Stimulated activated CD8-positive, alpha-beta memory T cell treated with anti-CD3 and anti-CD28 coated beads, Interleukin-4, amount 100 ng/mL, for 24 hours (primary cell): ENCODE measurements at places on chromosomes 13 and 19.

GRCh38 chr19:50723069-50723468 lies at the start of gene CLEC11A:
Gene CLEC11A, plus strand, starts transcription at chr19:50723364. Its CDS starts 162 bp downstream, at chr19:50723526.
- DNase-seq, result no peak

GRCh38 chr13:112055036-112055914 lies 11.7 kb upstream of the SOX1 start:
- no peak for DNase-seq

DNA sequence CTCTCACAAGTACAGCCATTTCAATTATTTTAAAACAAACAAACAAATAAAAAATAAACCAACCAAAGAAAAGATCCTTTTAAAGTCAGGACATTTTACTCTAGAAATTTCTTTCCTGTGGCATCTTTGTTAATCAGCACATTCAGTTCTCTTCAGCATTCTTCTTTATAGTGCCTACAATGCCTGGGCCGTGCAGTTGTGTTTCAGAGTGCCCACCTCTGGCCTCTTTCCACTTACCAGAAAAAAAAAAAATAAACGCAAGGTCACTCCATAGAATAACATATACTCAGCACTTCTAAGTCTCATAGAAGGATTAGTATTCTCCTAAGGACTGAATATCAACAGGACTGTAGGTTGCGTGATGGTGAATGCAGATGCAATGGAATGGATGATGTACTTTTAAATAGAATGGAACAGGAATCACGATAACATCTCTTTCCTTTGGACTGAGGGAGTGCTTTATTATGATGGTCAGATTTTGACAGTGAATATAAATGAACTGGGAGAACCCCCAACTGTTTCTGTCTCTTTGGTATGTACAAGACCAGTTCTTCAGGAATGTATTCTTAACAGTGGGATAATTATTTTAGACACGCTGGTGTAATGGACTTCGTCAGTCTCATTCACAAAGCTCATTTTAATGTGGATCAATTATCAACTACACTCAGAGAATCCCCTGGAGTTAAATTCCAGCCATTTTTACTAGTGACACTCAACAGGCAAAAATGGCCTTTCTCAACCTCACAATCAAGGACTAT lies 125.0 kb upstream of the NBEA start:
- no peak for DNase-seq

DNA sequence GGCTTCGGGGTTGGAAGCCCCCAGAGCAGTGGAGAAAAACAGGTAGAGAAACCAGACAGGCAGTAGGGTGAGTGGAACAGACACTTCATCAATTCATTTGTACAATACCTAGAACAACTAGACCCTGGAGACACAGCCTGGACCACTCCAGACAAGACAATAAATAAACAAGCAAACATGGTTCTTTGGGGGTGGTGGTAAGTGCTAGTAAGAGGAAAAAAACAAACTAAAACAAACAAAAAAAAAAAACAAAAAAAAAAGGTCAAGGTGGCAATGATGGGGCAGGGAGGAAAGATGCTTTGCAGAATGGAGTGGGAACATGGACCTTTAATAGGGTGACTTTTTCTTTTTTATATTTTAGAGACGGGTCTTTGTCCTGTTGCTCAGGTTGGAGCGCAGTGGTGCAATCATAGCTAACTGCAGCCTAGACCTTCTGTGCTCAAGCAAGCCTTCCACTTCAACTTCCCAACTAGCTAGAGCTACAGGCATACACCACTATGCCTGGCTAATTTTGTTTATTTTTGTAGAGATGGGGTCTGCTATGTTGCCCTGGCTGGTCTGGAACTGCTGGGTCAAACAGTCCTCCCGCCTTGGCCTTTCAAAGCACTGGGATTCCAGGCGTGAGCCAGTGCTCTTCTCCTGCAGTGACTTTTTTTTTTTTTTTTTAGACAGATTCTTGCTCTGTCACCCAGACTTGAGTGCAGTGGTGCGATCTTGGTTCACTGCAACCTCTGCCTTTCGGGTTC lies 3.1 kb downstream of the JUNB start:
- no peak for DNase-seq

- no peak for DNase-seq
Observed at GRCh38 chr19:31676271-31677004, 327.2 kb upstream of the TSHZ3 start.

DNA sequence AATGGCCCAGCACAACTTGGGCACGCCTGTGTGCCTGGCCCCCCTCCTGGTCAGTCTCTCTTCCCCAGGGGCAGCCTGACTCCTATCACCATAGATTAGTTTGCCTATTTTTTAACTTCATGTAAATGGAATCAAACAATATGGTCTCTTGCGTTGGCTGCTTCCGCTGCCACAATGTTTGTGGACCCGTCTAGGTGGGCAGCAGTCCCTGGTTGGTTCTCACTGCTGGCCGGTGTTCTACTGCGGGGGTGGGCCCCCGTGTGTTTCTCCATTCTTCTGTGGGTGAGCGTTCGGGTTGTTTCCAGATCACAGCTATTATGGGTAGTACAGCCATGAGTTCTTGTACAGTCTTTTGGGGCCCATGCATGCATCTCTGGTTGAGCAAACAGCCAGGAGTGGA lies 47.3 kb downstream of the CEBPG start:
- no peak for DNase-seq

GRCh38 chr13:108561149-108561548 lies 68.3 kb upstream of the MYO16 start:
- DNase-seq, result no peak

DNA sequence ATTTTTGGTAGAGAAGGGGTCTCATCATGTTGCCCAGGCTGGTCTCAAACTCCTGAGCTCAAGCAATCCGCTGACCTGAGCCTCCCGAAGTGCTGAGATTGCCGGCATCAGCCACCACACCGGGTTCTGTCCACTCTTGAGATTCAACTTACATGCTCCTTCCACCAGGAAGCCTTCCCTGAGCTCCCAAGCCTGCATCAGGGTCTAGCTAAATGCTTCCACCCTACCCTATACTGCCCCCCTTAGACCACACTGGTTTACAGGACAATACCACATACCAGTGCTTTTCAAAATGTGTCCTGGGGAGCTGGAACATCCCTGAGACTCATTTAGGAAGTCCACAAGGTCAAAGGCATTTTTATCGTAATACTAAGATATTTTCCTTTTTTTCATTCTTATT lies 15.1 kb upstream of the CACNG8 start:
- DNase-seq, result no peak

- DNase-seq, result no peak
Observed at GRCh38 chr19:4388337-4389063, 11.8 kb downstream of the SH3GL1 start.

DNA sequence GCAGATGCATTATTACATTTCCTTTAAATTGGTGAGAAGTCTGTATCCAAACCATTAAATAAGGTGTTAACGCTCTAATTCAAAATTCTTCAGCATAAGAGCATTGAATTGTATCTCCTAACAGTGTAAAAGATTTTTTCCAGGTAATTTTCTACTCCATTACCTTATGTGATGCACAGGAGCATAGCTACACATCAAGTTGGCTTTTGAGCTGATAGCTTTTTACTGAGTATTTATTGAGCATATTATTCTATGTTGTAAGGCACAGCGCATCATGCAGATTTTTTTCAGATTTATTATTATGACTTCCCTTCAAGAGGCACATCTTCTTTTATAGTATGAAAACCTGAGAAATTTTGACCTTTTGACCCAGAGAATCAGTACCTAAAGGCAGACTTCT lies 270.7 kb upstream of the MIR17HG start:
- DNase-seq, result no peak

- DNase-seq, result no peak
Observed at GRCh38 chr19:52585604-52586003, 15.5 kb downstream of the ZNF701 start.

DNA sequence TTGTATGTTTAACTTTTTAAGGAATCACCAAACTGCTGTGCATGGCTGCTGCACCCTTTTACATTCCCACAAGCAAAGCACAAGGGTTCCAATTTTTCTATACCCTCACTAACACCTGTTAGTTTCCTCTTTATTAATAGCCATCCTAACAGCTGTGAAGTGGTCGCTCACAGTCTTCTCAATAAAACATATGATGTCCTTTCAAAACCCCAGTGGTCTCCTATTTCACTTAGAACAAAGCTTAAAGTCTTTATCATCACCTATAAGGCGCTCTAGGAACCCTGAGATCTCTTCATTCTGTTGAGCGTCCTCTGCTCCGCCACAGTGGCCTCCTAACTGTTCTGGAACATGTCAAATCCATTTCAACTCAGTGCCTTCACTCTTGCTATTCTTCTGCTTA lies 400.5 kb downstream of the KLF12 start:
- no peak for DNase-seq

- DNase-seq, result no peak
Observed at GRCh38 chr19:50516456-50516855, 2.7 kb upstream of the ASPDH start.

DNA sequence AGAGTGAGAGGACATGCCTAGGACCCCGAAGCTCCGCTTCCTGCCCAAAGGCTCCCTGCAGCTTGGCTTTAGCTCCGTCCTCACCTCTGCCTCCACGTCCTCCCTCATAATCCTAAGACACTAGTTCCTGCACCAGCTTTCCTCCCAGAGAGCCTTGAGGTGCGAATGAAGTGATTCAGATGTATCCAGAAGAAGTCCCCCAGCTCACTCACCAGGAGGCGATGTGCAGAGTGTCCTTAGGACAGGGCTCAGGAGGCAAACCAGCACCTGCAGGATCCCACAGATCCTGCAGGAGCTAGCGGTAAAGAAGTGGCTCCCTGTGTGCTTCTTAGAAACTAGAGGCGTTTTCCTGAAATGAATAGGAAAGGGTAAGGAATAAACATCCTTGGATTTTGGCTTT lies 109.7 kb downstream of the HSPH1 start:
- no peak for DNase-seq

DNA sequence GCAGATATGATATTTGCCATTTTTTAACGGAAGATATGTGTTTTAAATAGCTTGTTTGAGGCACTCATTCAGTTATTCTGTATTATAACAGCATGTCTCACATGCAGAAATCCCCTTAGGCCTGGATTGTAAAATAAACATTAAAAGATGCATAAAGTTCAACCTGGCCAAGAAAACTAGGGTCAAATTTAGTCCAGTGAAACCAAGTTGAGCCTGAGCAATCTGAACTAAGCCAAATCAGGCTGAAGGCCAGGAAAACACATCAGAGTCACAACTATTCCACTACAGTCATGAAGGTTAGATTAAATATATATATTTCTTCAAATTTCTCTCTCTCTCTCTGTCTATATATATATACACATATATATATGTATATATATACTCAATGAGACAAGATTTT lies 504.8 kb downstream of the SLITRK1 start:
- no peak for DNase-seq

DNA sequence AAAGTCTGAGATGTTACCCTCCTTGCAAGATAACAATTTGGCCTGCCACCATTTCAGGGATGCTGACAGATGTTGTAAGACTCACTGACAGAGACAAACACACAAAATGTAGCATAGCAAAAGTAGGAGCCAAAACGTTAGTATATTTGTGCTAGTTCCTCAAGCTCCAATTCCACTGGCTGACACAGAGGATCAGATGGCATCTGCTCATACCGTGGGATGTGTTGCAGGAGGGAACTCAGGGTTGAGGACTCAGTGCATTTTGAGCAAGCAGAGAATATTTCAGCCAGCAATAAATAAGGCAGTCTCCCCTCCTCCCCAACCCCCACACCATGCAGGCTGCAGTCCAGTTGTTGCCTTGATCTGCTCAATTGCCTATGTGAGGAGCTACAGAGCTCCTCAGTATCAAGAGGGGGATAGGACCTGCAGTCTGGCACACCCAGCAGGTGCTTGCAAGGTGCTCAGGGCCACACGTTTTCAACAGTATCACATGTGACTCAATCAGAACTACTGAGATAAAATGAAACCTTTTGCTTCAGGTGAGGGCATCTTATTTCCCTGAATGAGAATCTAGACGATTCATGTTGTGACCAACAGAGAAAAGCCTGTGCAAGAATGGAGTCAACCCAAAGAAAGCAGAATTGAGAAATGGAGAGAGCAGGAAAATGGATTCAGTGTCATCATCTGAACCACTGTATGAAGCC lies 23.6 kb upstream of the LRCH1 start:
- no peak for DNase-seq

- peak; percentile 53 for DNase-seq
Observed at GRCh38 chr19:35718345-35719041, 690 bp downstream of the KMT2B start.

- DNase-seq, result no peak
Observed at GRCh38 chr13:106187501-106188095, 347.9 kb downstream of the EFNB2 start.

GRCh38 chr19:55426042-55426441 lies 17.1 kb downstream of the SHISA7 start:
- DNase-seq, result no peak

- DNase-seq, result no peak
Observed at GRCh38 chr13:94947965-94948371, 235.6 kb upstream of the SOX21 start.

GRCh38 chr19:4432918-4433506 lies 24.6 kb downstream of the UBXN6 start:
- DNase-seq, result no peak

DNA sequence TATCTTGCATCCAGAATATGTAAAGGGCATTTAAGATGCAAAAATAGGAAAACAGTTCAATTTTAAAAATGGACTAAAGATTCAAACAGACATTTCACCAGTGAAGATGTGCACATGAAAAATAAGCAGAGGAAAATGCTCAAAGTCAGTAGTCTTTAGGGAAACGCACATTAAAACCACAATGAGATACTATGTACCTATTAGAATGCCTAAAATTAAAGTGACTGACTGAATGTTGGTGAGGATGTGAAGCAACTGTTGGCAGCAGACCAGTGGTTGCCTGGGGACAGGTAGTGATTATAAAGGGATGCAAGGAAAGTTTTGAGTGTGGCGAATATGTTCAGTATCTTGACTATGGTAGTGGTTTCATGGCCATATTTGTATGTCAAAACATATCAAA lies 75.2 kb downstream of the DGKH start:
- DNase-seq, result no peak

GRCh38 chr13:108363666-108364065 lies 94.1 kb downstream of the TNFSF13B start:
- no peak for DNase-seq

DNA sequence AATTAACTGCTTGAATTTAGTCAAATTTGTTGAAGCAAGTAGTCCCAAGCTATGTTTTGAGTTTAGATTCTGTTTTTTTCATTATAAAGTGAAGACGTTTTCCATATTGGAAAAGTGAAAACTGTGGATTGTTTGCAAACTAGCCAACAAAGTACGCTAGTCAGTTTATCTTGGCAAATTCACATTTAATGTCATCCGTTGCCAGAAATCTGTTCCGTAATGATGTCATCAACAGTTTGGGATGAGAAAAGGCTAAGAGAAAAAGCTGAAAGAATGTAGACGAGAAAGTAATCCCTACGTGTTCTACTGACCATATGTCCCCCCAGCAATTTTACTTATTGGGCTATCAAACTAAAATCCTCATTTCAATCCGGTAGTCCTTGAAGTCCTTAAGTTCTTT lies 419.6 kb downstream of the GPC6 start:
- no peak for DNase-seq

GRCh38 chr13:90315061-90315460 lies 1032.4 kb upstream of the MIR17HG start:
- DNase-seq, result no peak
